ENCODE measurements at places on chromosomes 2 and 18.

DNA sequence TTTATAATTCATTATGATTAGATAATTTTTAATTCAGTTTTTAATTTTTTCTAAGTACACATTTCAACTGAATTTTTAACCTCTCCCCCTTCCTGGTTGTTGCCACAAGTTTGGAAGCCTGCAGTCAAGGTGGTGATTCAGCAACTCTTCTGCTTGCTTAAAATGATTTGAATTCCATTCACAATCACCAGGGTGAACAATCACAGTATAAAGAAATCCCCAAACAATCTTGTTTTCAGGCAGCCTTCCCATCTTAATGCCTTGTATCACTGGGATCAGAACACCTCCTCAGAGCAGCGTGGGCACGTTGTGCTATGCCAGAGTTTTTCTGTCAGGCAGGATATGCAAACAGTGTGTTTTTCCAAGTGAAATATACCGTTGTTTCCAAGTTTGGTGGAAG lies 46.7 kb upstream of the BARD1 start:
- DNase-seq, result no peak

DNA sequence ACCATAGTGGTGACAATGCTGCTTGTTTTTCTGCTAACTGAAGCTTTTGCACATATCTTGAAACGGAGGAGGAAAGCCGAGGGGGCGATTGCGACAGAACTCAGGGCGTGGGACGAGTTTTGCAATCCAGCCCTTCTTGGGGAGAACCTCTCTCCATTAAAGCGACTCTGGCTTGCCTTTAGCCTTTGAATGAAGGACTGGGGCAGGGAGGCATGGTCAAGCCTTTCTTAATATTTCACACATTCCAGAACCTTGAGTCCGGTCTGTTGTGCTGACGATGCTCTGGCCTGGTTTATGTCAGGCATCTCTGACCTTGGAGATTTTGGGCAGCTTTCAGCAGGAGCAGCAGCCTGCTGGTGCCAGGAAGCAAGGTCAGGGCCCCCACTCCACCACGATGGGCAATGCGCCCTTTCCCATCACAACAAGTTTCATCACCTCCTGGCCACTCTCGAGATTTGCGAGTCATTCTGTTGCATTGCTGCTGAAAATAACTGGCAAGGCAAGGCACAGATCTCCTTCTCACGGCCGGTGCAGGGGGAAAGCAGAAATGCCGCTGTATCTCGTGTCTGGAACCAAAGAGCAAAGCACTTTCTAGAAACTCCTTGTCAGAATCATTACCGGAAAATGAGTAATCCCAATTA lies 10.8 kb downstream of the EMILIN2 start:
- no peak for DNase-seq

- DNase-seq, result no peak
Observed at GRCh38 chr2:148555622-148556294, 88.8 kb upstream of the EPC2 start.

DNA sequence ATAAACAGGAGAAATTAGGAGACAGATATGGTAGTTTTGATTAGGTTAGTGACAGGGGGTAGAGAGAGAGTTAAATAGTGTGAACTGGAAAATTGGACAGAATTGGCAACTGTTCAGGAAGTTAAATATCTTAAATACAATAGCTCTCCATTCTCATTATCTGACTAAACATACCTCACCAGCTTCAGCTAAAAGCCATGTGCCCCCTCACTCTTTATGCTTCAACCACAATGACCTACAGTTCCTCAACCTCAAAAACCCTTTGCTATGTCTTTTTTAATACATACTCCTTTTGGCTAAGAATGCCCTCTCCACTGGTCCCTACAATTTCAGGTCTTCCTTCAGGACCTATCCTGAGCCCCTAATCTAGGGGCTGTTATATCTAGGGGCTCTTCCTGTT lies 740.2 kb upstream of the ZEB2 start:
- no peak for DNase-seq

DNA sequence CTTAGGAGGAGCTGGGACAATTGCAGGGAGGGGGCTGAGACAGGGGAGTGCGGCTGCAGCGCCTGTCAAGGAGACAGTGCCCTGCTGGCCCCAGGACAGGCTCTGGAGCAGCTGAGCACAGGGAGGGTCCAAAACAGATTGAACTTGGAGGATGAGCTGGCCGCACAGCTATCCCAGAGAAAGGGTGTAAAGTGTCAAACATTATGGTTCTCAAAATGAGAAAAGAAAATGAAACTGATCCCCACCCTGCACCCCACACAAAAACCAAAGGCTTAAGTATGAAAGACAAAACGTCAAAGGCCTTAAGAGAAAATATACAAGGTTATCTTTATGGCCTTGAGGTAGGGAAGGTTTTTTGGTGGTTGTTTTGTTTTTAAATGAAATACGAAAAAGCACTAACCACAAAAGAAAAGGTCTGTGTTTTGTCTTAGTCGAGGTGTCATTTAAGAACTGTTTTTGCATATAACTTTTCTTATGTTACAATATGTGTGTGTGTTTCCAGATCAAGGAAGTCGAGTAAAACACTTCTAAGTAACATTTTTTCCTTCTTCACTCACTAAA lies 111.8 kb downstream of the HDAC4 start:
- DNase-seq, result no peak

All from activated T-helper 1 cell treated with anti-CD3 and anti-CD28 coated beads, Interleukin-2, amount 50 U/mL, for 16 hours (primary cell).